ENCODE measurements at places on chromosomes 11 and 22.

GRCh38 chr22:38843201-38843656, 599 bp downstream of the NPTXR start:
- DNase-seq = no peak

GRCh38 chr11:2451916-2452315, 7.1 kb downstream of the KCNQ1 start:
- DNase-seq = no peak

GRCh38 chr11:128711136-128711535, 17.3 kb downstream of the FLI1 start:
- no peak for DNase-seq

DNA sequence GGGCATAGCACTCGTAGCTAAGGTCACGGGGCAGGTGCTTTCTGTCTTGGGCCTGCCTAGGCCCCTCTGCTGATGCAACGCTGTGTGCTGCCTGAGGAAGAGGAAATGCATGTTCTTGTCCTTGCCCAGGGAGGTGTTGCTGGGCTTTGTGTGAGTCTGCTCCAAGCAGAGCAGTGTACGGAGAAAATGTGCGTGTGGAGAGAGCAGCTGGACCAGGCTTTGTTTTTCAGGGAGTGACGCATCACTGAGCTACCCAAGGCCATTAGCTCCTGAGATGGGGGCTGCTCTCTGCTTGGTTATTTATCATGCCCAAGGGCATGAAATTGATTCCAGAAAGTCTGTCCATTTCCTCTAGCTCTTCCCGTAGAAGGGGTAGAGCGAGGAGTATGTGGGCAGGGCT, 82.9 kb upstream of the THY1 start:
- DNase-seq = no peak

DNA sequence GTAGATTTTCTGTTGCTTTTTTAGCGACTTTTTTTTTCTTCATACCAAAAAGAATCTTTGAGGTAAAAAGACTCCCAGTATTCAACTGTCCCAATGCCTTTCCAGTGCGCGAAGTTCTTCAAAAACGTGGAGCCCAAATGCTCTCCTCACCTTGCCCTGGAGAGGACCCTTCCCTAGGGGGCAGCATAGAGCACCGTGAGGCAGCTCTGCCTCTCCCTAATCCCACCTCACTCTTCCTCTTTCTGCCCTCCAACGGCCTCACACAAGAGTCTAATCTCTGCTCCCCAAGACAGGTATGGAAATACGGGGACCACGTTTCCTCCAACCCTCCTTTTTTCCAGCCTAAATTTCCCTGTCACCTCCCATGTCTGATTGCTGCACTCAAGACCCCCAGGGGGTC, 117.5 kb upstream of the ALX4 start:
- no peak for DNase-seq

- DNase-seq = no peak
These were observed 25.7 kb upstream of the BLID start for GRCh38 chr11:122141725-122142124.

- no peak for DNase-seq
These were observed 331.2 kb downstream of the TMEM135 start for GRCh38 chr11:87368858-87369480.

DNA sequence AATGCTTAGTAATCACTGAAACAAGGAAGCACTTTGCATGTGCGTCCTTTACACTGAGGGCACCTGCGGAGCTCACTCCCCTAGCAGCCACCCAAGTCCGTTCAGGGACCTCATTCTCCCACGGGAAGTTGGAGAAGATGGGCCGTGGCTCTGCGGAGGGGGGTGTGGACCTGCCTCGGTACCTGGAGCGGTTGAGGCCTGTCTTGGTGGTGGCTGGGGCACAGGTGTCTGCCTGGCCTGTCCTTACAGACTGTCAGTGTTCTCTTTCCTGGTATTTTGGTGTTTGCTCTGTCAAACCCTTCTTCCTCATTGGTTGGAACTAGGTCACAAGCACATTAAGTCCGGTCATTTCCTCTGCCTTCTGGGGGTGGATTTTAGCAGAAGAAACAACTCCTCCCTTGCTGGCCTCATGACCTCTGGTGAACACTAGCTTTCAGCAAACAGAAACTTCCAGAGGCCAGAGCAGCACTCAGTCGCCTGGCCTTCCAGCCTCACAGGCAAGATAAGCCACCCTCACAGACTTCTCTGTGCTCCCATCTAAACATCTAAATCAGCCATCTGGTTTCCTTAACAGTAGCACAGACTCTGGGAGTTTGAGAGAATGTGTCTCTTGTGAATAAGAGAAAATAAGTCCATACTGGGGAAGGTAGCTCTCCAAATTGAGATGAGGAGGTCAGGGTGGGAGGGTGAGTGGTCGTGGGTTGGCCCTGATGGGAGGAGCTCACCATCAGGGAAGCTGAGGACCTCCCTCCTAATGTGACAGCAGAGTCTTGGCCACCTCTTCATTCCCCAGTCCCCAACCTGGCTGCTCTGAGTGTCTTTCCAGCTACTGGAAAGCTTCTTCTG, 8.6 kb downstream of the SNAP29 start:
- DNase-seq = peak; percentile 22

DNA sequence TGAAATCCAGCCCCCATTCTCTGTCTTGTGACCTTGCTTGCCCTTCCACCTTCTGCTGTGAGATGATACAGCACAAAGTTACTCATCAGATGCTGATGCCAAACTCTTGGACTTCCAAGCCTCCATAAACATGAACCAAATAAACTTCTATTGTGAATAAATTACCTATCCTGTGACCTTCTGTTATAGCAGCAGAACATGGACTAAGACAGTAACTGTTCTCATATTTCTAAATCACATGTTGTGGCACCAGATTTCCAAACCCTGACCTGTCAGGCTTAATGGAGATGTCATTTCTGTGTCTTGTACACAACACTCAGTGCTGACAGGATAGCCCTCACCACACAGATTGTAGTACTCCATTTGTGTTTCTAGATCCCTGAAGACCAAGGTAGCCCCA, 6.0 kb downstream of the SLC22A25 start:
- DNase-seq = no peak

DNA sequence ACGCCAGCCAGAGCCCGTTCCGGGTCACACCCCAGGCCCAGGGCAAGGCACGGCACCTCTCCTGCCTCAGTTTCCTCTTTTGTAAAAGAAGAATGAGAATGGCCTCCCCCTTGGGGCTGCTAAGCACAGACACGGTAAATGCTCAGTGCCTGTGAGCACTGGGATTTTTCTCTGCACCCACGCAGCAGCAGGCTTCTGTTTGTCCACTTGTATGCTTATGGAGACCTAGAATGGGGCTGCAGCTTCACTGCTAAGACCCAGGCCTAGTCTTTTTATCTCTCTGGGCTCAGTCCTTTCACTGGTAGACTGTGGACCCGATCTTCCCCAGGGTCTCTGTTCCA, 1327.9 kb downstream of the TBC1D22A start:
- DNase-seq = no peak

- no peak for DNase-seq
These were observed 3.8 kb upstream of the PPIL2 start for GRCh38 chr22:21661991-21662390.

- no peak for DNase-seq
These were observed 148.3 kb upstream of the CADM1 start for GRCh38 chr11:115652496-115652895.

GRCh38 chr11:69489031-69489745, 7.7 kb downstream of the LINC01488 start:
- no peak for DNase-seq

- DNase-seq = no peak
These were observed 123.0 kb downstream of the TRIM44 start for GRCh38 chr11:35785287-35786167.

- DNase-seq = no peak
These were observed 8.1 kb downstream of the SGSM1 start for GRCh38 chr22:24813861-24814770.

DNA sequence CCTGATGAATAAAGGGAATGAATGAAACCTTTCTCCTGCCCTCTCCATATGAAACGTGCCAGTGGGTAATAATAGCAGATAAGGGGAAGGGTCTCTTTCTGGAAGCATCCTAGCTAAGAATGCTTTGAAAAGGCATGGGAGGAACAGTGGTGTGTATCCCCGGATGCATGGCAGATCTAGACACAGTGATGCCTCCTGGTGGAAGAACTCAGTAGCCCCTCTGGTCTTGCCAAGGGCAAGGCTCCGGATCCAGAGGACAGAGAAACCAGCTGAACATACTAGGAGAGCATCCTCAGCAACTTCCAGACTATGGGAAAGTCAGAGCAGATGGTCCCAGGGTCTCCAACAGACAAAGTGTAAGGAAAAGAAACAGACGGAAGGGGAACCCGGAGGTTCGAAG, 6.4 kb downstream of the BAIAP2L2 start:
- no peak for DNase-seq

DNA sequence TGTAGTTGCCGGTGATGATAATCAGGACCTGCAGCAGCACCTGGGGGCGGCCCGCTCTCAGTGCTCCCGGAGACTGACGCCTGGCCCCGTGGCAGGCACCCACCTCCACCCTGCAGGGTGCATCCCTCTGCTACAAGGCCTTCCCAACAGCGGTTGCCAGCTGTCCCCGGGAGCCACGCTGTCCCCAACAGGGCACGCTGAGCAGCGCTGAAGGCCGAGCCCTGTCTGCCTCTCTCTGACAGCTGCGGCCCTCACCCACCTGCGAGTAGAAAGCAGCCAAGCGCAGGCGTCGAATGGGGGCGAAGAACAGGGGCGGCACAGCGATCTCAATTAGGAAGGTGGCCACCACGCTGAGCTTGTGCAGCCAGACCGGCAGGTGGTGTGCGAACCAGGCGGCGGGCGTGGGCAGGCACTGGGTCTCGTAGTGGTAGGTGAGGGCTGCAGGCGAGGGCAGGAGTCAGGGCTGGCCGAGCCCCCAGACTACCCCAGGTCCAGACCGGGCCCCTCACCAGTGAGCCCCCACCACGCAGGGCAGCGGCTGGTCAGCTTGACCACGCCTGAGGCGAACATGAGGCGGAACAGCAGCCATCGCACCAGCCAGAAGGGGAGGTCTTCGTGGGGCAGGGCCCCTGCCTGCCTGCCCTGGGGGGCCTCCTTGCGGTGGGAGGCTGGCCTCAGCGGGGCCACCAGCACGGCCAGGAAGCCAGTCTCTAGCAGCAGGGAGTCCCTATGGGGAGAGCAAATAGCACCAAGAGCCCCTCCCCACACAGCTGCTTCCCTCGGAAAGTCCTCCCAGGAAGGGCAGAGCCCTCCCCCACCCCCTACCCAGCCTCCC, 1.5 kb downstream of the LMF2 start:
- DNase-seq = no peak

- DNase-seq = no peak
These were observed 72.4 kb upstream of the ISX start for GRCh38 chr22:34993548-34993947.

DNA sequence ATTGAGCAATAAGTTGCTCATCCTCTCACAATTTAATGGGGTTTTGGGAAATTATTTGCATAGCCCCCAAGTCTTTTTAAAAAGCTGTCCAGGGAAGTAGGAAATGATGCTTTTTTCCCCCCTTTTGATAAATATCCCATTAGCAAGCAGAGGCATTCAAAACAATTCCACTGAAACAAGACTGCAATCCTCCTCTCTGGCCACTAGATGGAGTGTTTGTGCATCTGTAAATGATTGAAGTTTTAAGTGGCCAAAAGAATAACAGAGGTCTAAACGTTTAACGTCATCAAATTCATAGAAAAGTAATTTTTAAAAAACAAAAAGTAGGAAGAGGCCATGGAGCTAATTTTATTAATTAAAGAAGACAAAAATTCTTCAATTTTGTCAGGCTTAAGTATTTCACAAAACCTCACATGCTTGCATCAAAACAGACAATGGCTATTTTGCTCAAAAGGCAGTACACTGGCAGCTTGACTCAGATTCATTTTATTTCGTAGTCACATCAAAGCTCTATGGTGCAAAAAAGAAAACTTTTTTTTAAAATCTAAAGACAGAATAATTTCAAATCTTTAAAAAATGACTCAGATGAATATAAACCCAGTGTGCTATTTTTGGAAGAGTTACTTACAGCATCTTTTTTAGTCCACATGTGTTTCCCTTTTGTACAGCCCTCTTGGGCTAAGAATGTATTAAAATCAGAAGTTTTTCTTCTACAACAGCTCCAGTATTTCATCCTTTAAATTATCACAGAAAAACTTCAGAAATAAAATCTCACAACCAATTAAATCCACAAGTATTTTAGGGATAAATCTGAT, 17.8 kb downstream of the CHORDC1 start:
- DNase-seq = no peak

- no peak for DNase-seq
These were observed 497.5 kb downstream of the TBC1D22A start for GRCh38 chr22:47259990-47260389.

DNA sequence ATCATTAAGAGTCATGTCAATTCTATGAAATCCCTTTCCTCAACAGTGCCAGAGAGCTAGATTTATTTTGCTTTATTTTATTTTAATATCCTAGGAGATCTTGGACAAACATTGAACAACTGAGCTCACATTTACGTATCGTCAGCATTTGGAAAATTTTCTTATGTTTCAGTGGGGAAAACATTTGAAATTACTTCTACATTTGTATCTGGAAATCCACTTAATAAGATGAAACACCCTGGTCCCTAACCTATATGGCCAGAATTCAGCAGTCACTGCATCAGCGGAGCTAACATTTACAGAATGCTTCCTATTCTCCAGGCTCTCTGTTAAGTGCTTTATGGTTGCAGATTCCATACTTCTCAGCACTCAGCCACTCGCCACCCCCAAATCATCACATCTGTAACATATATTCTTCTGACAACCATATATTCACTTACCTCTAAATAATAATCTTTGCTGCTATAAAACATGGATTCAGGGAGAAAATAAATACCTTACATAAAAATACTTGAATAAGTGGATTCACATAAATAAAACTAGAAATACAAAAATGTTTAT, 773.9 kb downstream of the JRKL start:
- DNase-seq = no peak

- DNase-seq = no peak
These were observed 143.6 kb downstream of the WNT11 start for GRCh38 chr11:76062733-76063132.

DNA sequence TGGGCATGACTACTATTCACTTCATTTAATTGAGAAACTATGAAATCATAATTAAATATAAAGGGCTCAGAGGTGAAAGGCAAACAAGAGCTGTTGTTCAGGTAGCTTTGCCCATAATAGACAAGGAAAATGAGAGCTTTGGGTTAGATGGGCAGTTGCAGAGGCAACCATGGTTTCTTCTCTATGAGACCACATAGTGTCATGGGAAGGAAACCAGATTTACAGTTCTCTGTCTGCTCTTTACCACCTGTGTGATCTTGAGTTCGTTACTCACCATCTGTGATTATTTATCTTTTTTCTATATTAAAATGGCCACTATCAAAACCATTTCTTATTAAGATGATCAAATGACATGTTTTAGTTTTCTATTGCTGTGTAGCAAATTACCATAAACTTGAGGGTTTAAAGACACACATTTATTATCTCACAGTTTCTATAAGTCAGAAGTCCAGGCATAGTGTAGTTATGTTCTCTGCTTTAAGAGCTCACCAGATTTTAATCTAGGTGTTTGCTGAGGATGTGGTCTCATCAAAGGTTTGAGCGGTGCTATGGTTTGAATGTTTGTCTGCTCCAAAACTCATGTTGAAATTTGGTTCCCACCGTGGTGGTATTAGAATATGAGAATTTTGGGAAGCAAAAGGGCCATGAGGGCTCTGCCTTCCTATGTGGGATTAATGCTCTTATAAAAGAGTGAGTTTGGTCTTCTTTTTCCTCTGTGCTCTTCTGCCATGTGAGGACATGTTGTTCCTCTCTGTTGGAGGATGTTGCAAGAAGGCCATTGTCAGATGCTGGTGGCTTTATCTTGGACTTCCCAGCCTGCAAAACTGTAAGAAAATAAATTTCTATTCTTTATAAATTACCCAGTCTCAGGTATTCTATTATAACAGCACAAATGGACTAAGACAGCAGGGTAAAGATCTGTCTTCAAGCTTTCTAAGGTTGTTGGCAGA, 38.2 kb downstream of the OR2AG2 start:
- no peak for DNase-seq

GRCh38 chr11:84691830-84692229, 935.3 kb downstream of the DLG2 start:
- DNase-seq = no peak

Measured in ascending aorta (tissue), 2 donors.